Left cardiac atrium (tissue), 4 donors: ENCODE measurements at places on chromosomes 4 and X. TPM values are rescaled to one million over a fixed set of nuclear protein-coding genes. Genes with fewer than 3 reads are reported as not detected.

Gene TMEM156
- not detected for total RNA-seq

DNA sequence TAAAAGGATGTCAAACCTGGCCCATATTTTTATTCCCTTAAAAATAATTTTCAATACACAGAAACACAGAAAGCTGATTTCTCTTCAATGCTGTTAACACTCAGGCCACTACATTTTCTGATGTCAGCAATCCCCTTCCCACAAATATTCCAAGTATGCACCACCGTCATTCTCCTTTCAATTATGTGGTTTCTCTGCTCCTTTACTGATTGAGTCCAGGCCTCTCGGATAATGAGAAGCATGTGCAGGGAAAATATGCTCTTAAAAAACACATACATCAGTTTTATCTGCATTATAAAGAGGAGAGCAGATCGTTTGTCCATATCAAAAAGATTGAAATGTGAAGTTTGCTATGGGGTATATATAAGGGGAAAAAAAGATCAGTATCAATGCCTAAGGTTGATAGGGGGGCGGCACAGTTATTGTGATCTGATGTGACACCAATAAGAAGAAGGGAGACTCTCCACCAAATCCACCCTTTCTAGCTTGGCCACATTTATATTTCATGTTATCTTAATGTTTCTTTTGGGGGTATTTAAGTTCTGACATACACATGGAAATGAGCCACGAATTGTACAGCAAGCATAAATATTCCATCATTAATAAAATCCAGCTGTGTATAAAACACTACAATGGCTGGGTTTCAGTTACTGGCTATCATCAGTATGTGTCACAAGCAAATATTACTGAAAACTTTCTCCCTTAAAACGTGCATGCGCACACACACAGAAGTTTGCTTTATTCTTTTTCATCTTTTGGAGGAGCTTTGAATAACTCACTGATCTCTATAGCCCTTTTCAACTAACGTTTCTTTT is 6.4 kb downstream of the AMOT start:
- DNase-seq: no peak

GRCh38 chrX:18449236-18449635 is 23.8 kb downstream of the CDKL5 start:
- no peak for DNase-seq

DNA sequence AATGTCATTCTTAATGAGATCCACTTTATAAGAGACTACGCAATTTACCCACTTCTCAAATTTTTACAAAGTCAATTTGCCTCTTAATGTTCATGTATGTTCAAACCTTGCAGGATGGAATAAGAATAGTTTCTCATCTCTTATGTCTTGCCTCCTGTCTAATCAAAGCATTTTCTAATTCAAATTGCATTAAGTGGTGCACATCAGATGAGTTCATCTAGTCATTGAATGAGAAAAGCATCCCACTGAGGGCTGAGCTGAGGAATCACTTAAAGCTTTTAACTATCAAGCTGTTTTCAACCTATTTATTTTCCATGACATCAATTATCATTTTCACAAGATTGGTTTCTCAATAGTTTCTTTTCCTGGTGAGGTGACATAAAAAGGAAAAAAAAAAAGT is 1964.0 kb downstream of the PCDH7 start:
- DNase-seq: no peak

- no peak for DNase-seq
Observed at GRCh38 chr4:103011378-103012025, 8.0 kb downstream of the SLC9B1 start.

Gene SLC16A2
- total RNA-seq: 9.1 TPM

DNA sequence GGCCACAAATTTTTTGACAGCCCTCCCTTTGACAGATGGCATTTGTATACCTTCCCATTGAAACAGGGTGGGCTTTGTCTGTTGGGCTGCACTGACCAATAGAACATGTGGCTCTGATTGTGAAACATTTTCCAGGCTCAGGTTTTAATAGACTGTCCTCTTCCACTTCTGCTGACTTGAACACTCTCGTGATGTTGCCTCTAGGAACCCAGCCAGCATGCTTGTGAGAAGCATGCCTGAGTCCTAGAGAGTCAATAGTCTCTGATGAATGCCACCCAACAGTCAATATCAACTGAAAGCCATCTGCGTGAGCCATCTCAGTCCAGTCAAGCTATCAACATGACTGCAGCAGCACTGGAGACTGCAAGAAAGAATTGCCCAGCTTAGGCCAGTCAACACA is 290.0 kb downstream of the SLC7A11 start:
- no peak for DNase-seq

Gene KLHL4
- total RNA-seq: 1.1 TPM

- no peak for DNase-seq
Observed at GRCh38 chr4:119940557-119940956, 126.1 kb downstream of the MAD2L1 start.

Gene TRO
- 3.7 TPM for total RNA-seq

DNA sequence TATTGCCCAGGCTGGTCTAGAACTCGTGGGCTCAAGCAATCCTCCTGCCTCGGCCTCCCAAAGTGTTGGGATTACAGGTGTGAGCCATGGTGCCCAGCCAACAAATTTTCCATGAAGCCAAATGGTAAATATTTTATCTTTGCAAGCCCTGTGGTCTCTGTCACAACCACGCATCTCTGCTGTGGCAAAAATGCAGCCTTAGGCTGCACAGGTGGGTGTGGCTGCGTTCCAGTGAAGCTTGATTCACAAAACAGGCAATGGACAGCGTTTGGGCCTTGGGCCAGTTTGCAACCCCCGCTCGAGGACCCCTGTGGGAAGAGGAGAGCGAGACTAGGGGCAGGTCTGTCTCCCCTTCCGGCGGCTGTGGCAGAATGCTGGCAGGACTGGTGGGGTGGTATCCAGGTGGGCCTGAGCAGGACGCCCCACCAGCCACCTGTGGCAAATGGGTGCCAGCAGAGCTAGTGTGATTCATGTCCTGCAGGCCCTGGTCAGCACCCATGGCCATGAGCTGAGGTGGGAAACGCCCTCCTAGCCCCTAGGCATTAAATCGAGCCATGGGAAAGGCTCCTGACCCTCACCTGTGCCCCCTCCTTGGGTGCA is 19.7 kb downstream of the HTRA3 start:
- peak; percentile 12 for DNase-seq

Gene TLR6
- 2.7 TPM for total RNA-seq

DNA sequence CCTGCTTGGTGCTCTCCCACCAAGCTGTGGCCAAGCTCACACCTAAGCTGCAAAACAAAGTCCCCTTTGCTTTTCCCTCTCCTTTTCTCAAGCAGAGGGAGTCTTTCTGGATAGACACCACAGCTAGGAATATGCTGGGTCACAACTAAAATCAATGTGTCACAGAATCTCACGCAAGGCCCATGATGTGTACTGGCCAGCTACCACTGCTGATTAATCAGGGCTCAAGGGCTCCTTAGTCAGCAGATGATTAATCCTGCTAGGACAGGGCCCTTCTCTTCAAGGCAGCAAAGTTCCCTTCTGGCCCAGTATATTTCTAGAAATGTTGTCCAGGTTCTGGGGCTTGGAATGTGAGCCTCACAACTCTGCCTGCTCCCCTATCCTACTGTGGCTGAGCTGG is 32.0 kb upstream of the TENT5D start:
- no peak for DNase-seq

Gene PPAT
- total RNA-seq: 5.5 TPM

DNA sequence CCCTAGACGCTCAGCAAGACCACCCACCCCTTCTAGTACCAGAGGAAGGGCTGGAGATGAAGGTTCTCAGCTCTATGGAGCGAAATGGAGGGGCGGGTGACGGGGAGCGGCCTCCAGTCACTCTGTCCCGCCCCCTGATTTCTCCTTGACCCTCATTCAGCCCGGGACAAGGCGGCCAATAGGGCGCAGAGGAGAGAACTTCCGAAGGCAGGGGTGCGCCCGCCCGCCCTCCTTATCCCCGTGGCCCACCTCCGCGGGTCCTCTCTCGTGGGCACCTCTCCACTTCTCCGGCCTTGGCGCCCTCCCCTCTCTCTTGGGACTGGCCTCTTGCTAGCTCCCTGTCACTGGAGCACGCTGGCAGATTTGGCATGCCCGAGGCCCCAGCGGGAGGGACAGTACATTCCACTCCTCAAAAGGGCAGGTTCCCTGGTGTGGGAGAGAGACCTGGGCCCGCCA is 1.1 kb upstream of the SEPTIN6 start:
- no peak for DNase-seq

DNA sequence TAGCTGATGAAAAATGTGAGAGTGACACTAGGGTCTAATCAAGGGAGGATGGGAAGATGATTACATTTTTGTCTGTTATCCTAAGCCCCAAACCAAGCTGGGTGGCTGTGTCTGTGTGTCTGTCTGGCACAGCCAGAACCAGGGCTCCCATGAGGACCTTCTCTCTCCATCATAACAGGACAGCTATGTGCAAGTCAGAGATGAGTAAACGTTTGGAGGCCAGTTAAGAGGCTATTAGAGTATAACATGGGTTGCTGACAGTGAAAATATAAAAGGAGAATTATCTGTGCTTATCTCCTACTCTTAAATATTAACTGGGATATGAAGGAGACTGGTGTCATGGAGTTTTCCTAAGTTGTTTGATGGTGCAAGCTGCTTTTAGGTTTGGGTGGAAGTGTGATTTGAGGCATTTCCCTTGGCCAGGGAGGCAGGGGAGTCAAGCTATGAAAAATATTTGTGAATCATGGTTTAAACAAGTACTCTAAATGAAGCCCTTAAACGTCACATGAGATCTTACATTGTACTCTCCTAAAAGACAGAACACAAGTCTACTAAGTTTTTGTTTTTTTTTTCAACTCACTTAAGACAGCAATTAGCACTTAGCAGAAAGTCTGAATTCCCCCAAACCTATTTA is 156.2 kb downstream of the ENOX2 start:
- no peak for DNase-seq

Gene H2BW2
- not detected for total RNA-seq

GRCh38 chr4:130249002-130249401 is 1153.0 kb downstream of the C4orf33 start:
- DNase-seq: no peak

Gene ATOH1
- total RNA-seq: not detected

GRCh38 chrX:47958761-47959342 is 44.9 kb downstream of the ZNF182 start:
- DNase-seq: no peak

DNA sequence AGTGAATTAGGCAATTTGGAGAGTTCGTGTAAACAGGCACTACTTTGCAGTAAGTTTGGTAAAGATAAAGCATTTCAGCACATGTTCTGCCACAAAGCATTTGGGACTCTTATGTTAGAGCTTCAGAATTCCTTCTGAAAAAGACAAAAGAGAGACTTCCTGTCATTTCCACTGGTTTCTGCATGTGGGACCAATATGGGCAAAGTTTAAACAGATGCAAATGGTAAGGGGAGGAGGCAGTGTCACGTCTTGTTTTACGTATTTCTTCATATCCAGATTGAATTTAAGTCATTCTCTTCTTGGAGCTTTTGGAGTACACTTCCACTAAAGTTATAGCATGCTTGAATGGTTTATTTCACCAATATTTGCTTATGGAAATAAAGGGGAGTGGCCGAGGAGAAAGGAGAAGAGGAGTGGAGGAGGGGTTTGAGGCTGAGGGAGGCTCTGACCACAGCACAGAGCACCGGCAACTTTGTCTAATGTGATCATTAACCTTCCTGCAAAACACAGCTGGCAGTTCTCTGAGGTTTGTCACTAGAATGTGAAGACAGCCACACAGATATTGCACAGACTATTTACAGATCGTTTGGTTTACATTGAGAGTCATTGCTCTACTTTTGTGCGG is at the start of gene APELA:
TSS of gene APELA (plus strand) at position 479 of the 625 bp plus-strand sequence. CDS start 154 bp downstream, outside the sequence.
- no peak for DNase-seq

GRCh38 chrX:7198499-7198898 is 50.5 kb upstream of the PUDP start:
- no peak for DNase-seq

GRCh38 chrX:136182414-136182813 is 35.1 kb downstream of the FHL1 start:
- no peak for DNase-seq

Gene MAGEA12
- total RNA-seq: not detected

- DNase-seq: no peak
Observed at GRCh38 chr4:10056334-10057022, 35.2 kb upstream of the SLC2A9 start.

GRCh38 chr4:83255584-83255983 is 29.0 kb downstream of the COQ2 start:
- DNase-seq: no peak

DNA sequence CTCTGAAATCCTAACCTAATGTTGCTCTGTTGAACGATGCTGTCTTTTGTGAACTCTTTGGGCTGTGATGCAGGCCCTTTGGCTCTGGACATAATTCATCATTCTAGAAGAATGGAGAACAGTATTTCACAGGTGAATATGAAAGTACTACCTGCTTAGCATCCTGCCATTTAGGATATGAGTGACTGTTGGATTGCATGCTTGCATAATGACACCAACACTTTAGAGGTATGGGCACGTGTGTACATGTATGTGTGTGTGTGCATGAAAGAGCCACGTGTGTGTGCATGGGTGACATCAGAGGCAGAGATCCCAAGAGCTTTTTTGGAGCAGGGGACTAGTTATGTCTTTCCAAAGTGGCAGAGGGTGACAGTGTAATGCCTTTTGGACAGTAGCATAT is 70.2 kb upstream of the ZNF518B start:
- DNase-seq: no peak

Gene STAP1
- total RNA-seq: not detected

DNA sequence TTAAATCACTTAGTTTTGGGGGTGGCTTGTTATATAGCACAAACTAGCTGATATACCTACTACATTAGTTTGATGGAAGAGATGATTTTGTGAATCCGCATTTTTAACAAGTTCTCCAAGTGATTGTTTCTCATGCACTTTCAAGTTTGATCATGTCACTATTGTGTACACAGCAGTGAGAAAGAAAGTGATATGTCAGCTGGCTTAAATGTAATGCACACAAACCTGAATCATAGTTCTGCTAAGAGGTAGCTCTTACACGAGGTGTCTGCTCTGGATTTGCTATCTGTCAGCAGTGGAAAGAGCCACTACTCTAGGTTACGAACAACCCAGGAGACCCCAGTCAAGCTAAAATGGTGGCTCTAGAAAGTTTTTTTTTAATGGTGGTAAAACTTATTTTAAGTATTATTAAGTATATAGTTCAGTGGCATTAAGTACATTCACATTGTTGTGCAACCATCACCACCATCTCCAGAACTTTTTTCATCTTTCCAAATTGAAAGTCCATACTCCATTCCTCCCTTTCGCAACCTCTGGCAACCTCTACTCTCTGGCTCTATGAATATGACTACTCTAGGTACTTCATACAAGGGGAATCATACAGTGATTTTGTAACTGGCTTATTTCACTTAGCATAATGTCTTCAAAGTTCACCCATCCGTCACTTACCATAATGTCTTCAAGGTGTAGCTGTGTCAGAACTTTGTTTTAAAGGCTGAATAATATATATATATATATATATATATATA is 147.3 kb downstream of the HS6ST2 start:
- DNase-seq: no peak

Gene CITED1
- total RNA-seq: 0.94 TPM

GRCh38 chr4:182427554-182427953 is 184.4 kb downstream of the TENM3 start:
- no peak for DNase-seq

Gene USP53
- total RNA-seq: 36.1 TPM

GRCh38 chr4:154577324-154577723 is 13.2 kb downstream of the FGA start:
- no peak for DNase-seq

Gene RENBP
- total RNA-seq: 14.8 TPM
